Activated B cell treated with CpG ODN at 0.5 μM for 24 hours (primary cell): ENCODE measurements at places on chromosomes 12 and 14. TPM values are rescaled to one million over a fixed set of nuclear protein-coding genes. Genes with fewer than 3 reads are reported as not detected.

SLC8B1 gene
- total RNA-seq = 14.3 and 22.4 TPM in 2 replicates

TAS2R46 gene
- total RNA-seq = 0.60 and 1.5 TPM in 2 replicates

RSRC2 gene
- total RNA-seq = 106 and 126 TPM in 2 replicates

HCAR1 gene
- not detected in 2 replicates for total RNA-seq

TMEM52B gene
- total RNA-seq = not detected in 2 replicates

DNA sequence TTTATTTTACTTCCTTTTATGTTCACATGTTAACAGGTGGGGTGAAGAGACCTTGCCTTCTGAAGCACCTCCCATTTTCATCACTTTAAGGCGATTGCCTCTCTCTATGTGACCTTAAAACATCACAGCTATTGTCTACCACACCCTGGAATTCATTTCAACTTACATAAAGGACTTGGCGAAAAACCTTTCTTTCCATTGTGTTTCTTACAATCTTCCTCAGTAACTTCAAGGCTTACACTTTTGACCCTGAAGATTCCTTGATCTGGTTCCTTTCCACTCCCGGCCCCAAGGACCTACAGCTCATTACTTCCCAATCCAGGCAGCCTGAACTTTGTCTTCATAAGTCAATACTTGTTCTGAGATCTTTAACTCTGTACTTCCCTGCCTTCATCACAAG lies 443.3 kb downstream of the ADAMTS20 start:
- no peak for DNase-seq

GRCh38 chr14:89013698-89014568 lies 189.5 kb downstream of the TTC8 start:
- DNase-seq = no peak

DNA sequence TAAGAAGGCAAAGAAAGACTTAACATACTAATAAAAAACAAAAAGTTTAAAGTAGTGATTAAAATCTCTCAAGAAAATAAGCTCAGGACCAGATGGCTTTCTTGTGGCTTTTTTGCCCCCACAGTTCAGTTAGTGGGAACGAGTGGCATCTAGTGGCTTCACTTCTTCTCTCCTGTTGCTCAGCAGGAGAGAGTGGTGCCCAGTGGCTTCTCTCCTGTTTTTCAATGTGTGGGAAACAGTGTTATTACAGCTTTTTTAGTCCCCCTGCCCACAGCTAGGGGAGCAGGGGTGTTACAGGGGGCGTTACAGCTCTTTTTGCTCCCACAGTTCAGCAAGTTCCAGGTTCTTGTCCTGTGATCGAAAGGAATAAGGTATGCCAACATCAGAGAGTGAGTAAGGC lies 135.2 kb downstream of the RERGL start:
- DNase-seq = no peak

- no peak for DNase-seq
Measured at GRCh38 chr12:27952510-27952909, 20.0 kb downstream of the PTHLH start.

DNA sequence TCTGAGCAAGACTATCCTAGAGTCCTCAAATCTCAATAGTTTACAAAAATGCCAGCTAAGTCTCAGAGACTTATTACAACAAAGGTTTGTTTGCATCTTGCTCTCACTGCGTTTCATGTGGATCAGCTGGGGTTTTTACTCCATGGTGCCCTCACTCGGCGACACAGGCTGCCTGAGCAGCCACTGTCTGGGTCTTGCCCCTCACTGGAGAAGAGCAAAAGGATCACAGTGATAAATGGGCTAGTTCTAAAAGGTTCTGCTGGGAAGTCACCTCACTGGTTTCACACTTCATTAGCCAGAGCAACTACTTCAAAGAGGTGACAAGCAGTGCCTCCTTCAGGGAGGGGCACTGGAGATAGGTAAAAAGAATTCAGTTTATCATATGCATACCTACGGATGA lies 392.0 kb downstream of the RPL10L start:
- no peak for DNase-seq

DNA sequence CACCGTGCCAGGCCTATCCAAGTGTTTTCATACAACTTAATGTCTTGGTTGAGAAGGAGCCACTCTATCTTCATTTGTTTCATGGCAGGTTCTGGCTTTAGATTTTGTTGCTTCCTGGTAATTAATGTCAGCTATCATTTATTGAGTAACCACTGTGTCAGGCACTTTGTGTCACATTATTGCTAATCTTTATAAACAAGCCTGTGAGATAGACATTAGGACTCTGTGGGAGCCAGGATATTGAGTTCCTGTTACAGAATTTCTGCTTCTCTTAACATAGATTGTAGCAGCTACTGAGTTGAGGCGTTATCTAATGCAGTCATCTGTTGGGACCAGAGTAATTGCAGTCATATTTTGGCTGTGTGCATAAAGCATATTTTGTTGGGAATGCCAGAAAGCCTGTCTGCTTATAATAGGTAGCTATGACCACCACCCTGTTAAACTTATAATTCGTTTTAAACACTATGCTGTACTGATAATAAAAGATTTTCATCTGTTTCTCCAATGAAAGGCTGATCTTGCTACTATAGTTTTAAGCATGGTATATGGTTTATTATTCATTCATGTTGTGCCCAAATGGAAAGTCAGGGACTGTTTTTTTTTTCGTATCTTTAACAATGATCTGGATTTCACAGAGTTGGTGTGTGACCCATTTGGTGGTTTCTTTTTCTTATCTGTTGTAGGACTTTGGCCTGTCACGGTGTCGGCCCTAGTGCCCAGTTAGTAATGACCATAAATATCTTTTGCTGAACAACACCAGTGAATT lies 432.6 kb downstream of the PCNX1 start:
- no peak for DNase-seq

- DNase-seq = no peak
Measured at GRCh38 chr14:30252151-30252550, 306.8 kb upstream of the G2E3 start.

DNA sequence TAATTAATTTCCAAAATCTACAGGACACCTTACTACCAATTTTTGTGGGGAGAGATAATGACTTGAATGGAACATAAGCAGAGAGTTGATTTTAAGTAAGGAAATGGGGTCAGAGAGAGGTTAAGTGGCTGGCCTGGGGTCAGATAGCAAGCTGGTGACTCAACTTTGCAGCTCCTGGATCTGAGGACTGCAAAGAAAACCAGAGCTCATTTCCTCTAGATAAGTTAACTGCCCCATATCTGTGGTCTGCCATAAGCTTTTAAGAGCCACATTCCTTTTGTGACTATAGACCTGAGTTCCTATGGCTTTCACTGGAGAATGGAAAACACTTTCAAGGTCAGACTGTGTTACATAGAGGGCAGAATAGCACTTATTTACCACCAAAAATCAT lies 201.2 kb upstream of the PRICKLE1 start:
- DNase-seq = no peak

- no peak for DNase-seq
Measured at GRCh38 chr12:54360717-54361456, 3.4 kb downstream of the GPR84 start.

- no peak for DNase-seq
Measured at GRCh38 chr12:34390171-34390841, 368.0 kb downstream of the ALG10 start.

- DNase-seq = no peak
Measured at GRCh38 chr12:27282754-27283153, 38.7 kb downstream of the STK38L start.

GRCh38 chr14:103206836-103207387 lies 83.7 kb downstream of the TNFAIP2 start:
- DNase-seq = no peak

GRCh38 chr14:101563654-101564443 lies 2.6 kb downstream of the DIO3 start:
- no peak for DNase-seq

DNA sequence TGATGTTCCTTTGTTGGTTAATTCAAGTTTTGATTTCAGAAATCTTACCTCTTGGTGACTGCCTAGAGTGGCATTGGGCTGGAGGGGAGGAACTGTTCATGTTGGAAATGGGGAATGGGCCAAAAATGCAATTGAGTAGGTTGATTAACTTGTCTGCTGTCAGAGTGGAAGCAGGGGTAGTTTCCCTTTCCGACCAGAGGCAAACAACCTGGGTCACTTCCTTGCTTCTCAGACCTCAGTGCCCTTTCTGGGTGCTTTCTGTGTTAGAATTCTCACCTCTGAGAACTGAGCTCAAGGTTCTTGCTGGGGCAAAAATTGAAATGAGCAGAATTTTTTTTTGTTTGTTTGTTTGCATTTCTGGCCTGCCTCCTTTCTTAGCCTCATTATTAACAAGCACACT lies 2.3 kb upstream of the M6PR start:
- DNase-seq = no peak

DNA sequence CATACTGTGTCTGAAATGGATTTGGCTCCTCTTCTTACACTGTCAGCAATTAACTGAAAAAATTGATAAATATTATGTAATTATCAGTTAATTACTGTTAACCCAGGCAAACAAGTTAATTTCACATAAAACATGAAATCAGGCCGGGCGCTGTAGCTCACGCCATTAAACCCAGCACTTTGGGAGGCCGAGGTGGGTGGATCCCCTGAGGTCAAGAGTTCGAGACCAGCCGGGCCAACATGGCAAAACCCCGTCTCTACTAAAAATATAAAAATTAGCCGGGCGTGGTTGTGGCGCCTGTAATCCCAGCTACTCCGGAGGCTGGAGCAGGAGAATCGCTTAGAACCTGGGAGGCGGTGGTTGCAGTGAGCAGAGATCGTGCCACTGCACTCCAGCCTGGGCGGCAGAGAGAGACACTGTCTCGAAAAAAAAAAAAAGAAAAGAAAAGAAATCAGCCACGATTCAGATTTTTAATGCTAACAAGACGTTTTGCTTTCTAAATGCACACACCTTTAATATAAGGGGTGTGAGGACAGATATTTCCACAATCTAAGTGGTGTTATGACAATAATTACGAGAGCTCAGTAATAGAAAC lies 473 bp upstream of the TMEM19 start:
- no peak for DNase-seq
